ELR (cell line): ENCODE measurements at places on chromosomes 7 and 10.
A peak's percentile ranks its signal among the peaks of the same experiment; 100 is the strongest.

GRCh38 chr7:1197997-1198625 lies 34.6 kb upstream of the UNCX start:
- DNase-seq: peak; percentile 92

- peak; percentile 40 for DNase-seq
Observed at GRCh38 chr7:148303295-148304082, 287.1 kb upstream of the C7orf33 start.

- no peak for DNase-seq
Observed at GRCh38 chr10:19332304-19332703, 283.7 kb downstream of the MALRD1 start.

GRCh38 chr10:90088024-90088317 lies 386.6 kb downstream of the KIF20B start:
- no peak for DNase-seq

- no peak for DNase-seq
Observed at GRCh38 chr7:76281006-76281705, 21.3 kb upstream of the HSPB1 start.

DNA sequence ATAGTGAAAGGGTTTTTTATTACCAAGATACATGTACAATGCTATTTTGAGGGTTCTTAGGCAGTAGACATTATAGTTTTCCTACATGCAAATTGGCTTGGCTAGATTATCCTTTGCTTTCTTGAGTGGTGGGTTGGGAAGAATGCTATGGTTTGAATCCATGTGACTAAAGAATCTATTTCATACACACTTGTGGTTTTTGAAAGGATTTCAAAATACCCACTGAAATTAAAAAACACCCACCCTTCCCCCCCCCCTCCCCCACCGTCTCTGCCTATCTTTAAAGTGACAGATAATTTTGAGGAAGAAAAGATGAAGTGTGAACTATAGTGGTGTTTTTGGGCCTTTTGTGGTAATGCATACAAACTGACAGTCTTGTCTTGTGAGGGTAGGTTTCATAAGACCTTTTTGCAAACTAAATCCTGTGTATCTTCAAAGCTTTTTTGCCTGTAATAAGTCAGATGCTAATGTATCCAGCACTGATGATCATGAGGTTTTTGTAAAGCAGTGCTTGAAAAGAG lies 90.9 kb downstream of the TPST1 start:
- DNase-seq: no peak

- no peak for DNase-seq
Observed at GRCh38 chr7:95874541-95875265, 102.3 kb downstream of the DYNC1I1 start.

- DNase-seq: no peak
Observed at GRCh38 chr7:41700044-41700471, 2.8 kb downstream of the INHBA start.

- DNase-seq: no peak
Observed at GRCh38 chr10:81498011-81498551, 376.9 kb upstream of the NRG3 start.

GRCh38 chr10:132133449-132134240 lies 53.1 kb upstream of the DPYSL4 start:
- DNase-seq: no peak

DNA sequence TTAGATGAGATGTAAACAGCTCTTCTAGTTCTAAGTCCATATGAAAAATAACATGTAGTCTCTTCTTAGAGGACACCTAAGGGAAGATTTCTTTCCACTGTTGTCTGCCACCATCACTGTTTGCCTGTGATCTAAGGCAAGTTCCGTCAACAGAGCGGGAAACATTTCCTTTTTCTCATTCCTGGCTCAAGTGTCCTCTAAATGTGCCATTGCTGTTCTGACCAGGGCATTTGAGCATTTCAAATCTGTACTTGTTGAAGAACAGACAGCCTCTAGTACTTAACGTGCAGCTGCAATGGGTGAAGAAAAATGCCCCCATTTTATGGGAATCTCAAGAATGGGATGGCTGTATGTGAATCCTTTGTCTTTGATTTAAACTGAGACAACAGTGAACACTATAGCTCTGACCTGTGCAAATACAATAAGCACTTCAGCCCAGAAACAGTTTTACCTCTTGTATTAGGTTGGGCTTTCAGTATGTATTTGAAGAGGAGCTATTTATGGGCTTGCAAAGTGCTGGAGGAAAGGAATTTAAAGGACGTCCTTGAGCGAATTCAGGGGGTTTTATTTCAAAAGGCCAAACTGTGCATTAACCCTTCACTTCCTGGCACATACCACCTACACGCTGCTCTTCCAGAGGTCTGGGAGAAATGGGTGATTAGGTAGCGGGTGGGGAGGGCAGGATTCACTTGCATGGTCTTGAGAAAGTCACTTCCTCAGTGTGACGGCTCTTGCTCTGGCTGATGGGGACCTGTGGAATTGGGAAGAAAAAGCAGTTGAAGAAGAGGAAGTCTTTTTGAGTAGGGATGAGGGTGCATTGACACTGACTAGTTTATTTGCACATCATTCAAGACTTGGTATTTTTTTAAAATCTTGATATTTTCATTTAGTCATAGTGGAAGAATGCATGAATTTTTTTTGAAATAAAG lies 66.1 kb downstream of the THNSL1 start:
- DNase-seq: no peak

GRCh38 chr7:38542156-38542555 lies 89.0 kb downstream of the AMPH start:
- no peak for DNase-seq

- DNase-seq: no peak
Observed at GRCh38 chr7:70097645-70098044, 499.4 kb downstream of the AUTS2 start.

- no peak for DNase-seq
Observed at GRCh38 chr7:125098377-125098970, 168.8 kb upstream of the POT1 start.

- peak; percentile 90 for DNase-seq
Observed at GRCh38 chr10:33352175-33352574, 17.7 kb upstream of the NRP1 start.

GRCh38 chr7:116966601-116967000 lies 13.3 kb downstream of the ST7 start:
- DNase-seq: no peak

DNA sequence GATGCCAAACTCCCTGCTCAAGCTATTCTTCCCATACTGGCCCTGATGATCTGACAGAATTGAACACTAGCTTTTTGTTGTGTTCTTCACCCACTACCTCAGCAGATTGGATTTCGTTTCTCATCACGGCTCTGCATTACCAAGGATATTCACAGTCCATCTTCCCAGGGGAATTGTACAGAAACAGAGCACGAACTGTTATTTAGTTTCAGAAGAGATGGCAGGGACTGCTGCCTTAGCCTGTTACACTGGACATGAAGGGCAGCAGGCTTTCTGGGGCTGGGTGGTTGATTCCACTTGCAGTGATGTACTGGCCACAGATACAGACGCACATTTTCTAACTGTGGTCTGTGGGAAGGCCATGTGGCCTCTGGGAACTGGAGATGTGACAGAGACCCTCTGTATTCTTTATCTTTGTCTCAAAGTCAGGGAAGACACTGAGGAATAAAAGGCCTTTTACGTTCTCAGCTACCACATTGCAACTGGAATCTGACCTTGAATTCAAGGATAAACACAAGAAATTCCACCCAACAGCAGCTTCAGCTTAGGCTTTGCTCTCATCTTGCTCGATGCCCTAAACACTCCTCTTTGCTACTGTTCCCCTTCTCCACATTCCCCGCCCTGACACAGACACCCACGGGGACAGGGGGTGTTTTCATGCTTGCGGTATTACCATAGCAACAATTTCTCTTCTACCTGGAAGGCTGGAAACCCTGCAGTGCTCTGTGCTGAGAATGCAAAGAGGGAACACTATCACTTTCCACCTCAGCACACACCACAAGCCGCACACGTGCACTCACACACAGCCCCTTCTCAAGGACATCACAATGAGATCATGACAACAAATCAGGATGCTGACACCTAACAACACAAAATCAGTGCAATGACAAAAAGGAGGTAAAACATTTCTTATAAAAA lies 81.7 kb downstream of the RNF216 start:
- DNase-seq: no peak

- no peak for DNase-seq
Observed at GRCh38 chr7:113143486-113144257, 25.3 kb upstream of the SMIM30 start.

DNA sequence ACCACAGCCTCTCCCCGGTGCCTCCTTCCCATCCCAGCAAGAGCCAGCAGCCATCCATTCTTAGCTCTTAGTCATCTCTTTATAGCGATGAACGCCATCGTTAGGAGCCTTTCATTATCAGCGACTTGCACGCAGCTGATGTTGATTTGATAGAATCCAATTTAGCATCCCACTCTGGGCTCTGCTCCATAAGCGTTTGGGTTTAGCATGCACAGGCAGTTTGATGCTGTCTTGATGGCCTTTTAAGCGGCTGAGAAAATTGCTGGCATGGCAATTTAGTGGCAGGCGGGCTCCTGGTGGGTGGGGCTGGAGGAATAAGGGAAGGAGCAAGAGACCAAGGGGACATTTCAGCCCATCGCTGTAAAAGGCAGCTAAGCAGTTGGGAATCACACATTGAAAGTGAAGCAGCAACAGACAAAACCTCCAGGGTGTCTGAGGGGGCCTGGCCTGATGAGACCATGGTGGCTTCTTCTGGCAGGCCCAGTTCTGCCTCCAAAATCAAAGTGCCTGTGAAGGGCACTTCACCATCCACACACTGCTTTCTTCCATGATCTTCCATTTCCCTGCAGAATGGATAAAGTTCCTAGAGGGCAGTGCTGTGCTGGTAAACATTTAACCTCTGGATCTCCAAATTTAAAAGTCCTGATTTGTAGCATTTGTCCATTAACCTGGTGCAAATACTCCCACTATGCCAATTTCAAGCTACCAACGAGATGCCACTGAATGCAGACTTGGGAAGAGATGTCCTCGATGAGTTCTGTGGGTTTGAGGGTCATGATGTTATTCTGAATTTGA lies 107.8 kb upstream of the PLXNA4 start:
- DNase-seq: no peak

- DNase-seq: peak; percentile 45
Observed at GRCh38 chr10:99996671-99997648, 12.8 kb downstream of the DNMBP start.

DNA sequence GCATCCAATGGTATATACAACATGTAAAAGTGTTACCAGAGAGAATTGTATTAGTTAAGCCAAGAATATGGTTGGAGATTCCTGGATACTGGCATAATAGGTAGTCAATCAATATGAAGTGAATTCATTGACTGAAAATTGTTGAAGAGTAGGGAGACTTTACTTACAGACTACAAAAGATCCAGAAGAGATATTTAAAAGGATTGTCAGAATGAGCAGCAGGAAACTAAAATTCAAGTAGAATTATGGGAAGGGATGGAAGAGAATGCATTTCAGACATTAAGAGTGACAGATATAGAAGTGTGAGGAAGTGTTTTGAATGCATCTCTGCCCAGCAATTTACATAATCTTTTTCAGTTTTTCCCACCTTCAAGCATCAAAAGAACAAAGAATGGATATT lies 62.3 kb upstream of the POM121L12 start:
- DNase-seq: no peak

GRCh38 chr7:100418930-100419659 lies 9.4 kb downstream of the ZCWPW1 start:
- DNase-seq: no peak

GRCh38 chr10:129531195-129531968 lies 64.3 kb downstream of the MGMT start:
- peak; percentile 72 for DNase-seq

DNA sequence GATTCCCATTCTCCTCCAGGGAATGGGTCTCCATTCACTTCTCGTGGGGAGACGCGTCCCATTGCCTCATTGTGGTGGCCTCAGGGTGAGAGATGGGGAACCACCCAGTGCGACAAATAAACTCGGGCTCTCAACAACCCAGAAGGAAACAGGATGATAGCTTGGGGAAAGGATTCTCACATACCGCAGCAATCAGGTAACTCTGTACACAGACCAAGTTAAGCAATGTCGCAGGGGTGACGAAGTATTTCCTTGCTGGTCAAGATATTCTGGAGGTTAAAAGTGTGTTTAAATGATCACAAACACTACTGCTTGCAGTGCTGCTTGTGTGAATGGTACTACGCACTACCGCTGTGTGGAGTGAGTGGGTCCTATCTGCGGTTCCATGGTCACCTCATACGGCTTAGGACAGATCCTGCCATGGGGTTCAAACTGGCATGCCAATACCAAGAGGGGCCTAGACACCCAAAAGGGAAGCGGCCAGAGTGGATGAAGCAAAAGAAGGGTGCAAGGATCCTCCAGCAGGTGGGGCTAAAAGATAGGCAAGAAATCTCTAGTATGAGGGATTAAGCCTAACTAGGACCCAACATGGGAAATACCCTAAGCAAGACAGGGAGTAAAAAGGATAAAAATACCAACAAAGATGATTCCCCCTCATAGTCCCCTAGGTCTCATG lies 143.8 kb upstream of the TMEM106B start:
- DNase-seq: peak; percentile 84

DNA sequence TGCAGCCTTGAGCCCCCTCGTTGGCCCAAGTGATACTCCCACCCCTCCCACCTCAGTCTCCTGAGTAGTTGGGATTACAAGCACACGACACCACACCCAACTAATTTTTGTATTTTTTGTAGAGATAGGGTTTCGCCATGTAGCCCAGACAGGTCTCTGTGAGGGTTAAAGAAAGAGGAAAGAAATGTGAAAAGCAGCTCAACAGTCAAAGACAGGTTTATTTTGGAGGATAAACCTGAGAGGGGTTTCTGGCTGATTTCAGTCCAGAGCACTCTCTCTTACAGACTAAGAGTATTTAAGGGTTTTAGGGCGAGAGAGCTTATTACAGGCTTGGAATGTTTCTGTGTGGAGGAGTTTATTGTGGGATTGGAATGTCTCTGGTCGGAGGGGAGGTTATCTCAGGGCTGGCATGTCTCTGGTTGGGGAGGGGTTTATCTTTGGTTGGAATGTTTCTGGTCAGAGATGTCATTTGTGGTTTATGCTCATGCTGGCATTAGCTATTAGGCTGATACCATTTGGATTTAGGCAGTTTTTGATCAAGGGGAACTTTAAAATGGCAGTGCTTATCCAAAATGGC lies 26.1 kb upstream of the SNX10 start:
- no peak for DNase-seq

DNA sequence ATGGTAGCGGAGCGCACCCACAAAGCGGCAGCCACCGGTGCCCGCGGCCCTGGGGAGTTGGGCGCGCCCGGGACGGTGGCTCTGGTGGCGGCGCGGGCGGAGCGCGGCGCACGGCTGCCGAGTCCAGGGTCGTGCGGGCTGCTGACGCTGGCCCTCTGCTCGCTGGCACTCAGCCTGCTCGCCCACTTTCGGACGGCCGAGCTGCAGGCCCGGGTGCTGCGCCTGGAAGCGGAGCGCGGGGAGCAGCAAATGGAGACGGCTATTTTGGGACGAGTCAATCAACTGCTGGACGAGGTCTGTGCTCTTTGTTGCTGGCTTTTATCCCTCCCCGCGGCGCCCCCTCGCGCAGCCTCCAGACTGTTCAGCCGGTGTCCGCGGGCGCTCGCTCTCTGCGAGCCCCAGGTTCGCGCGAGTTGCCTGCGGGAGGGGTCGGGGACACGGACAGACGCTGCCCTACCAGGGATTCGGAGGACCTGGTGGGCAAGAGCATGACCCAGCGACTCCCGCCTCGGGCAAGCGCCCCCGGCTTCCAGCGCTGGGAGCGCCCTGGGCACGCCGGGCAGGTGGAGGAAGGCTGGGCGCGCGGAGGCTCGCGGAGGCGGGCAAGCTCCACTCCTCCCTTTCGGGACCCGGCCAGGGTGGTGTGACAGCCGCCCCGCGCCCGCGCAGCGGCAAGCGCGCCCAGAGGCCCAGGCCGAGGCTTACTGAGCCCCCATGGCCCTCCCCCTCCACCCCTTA lies 887 bp downstream of the COL13A1 start:
- DNase-seq: peak; percentile 68
